GM23248 (cell line): ENCODE measurements at places on chromosomes 11 and 22. TPM values are rescaled to one million over a fixed set of nuclear protein-coding genes. Genes with fewer than 3 reads are reported as not detected.

- no peak for DNase-seq
- H3K27me3 ChIP-seq = peaks cover 12% of the 10 kb centered on the region; the same call in 1 of the 2 replicates
- no peak overlapping the region for H3K27ac ChIP-seq
- H3K4me1 ChIP-seq = no peaks in the 10 kb centered on the region
Measured at GRCh38 chr22:39537975-39538374, 5.4 kb upstream of the RPS19BP1 start.

DNA sequence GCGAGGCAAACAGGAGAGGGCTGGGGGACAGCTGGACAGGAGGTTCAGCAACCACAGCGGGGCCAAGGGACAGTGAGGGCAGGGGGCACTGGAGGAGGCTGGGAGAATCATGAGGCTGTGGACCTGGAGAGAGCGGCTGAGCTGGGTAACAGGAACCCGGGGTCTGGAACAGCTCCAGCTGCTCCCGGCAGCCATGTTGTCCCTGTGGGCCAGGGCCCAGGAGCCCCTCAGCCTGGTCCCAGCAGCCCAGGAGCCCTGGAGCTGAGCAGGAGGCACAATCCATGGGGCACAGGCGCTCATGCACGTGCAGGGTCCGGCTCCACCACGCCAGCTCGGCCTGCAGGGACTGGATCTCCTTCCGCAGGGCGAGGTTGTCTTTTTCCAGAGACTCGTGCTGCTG lies 7.4 kb downstream of the BATF2 start:
- no peaks in the 10 kb centered on the region for H3K36me3 ChIP-seq
- no peak overlapping the region for H3K4me3 ChIP-seq
- no peak for DNase-seq
- H3K27ac ChIP-seq = no peak overlapping the region
- no peaks in the 10 kb centered on the region for H3K27me3 ChIP-seq

DNA sequence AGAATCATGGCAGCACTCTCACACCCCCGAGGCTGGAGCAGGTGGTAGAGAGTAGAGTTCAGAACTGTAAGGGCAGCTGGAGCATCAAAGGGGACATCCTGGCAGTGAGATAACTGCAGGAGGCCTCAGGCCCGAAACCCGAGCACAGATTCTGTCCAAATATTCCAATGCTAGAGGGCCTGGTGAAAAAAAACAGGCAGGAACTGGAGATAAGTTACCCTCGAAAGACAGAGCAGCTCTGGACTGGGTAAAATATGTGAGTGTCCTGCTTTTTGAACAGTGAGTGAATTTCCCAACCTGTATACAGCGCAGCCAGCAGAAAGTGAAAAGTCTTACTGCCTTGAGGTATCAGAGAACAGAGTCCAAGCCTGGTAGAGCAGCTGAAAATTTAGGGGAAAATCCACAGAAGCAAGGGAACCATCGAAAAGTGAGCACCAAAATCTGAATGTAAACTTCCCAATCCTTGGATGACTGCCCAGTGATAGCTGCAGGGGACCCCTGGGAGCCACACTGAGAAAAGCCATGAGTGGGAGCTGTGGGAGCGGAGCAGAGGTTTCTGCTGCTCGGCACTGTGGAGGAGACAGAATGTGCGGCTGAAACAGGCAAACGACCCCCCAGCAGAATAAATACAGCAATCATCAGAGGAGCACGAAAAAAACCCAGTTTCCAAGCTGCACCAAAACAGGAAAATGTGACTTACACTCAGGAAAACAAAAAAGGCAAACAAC lies 50.6 kb downstream of the WNT11 start:
- DNase-seq = no peak
- peaks cover 10% of the 10 kb centered on the region for H3K4me1 ChIP-seq
- H3K36me3 ChIP-seq = no peaks in the 10 kb centered on the region
- no peak overlapping the region for H3K4me3 ChIP-seq
- H3K27ac ChIP-seq = no peak overlapping the region
- H3K27me3 ChIP-seq = no peaks in the 10 kb centered on the region

DNA sequence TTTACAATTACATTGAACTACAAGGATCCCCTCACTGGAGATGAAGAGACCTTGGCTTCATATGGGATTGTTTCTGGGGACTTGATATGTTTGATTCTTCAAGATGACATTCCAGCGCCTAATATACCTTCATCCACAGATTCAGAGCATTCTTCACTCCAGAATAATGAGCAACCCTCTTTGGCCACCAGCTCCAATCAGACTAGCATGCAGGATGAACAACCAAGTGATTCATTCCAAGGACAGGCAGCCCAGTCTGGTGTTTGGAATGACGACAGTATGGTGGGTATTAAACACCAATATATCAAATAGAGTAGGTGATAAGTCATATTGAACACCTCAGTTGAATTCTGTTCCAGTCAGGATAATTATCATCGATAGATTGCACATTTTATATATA lies 4.4 kb downstream of the FBXO7 start:
- no peak overlapping the region for H3K4me3 ChIP-seq
- H3K27ac ChIP-seq = no peak overlapping the region
- DNase-seq = peak; percentile 73
- no peaks in the 10 kb centered on the region for H3K27me3 ChIP-seq

DNA sequence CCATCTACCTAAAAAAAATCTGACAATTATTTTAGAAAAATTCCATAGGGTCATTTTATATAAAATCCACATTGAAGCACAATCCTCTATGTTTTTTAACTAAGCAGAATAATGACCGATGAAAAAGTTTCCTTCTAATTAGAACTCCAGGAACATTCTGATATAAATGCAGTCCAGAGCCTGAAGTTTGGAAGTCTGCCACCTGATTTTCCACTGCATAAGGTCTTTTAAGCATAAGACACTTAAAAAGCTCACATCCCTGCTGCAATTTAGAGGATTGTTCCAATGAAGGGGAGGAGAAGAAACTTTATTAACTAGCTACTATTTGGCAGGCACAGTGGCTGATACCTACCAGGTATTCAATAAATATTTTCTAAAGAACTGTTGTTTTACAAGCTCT lies 570.3 kb upstream of the ANO5 start:
- H3K4me1 ChIP-seq = no peaks in the 10 kb centered on the region
- H3K27ac ChIP-seq = no peak overlapping the region
- no peak overlapping the region for H3K4me3 ChIP-seq
- H3K36me3 ChIP-seq = no peaks in the 10 kb centered on the region
- no peak for DNase-seq

Gene SLN
- total RNA-seq = not detected in 2 replicates

- H3K27ac ChIP-seq = no peak overlapping the region
- H3K4me3 ChIP-seq = no peak overlapping the region
- H3K36me3 ChIP-seq = no peaks in the 10 kb centered on the region
Measured at GRCh38 chr11:116473206-116473769, 299.5 kb downstream of the BUD13 start.

- no peaks in the 10 kb centered on the region for H3K27me3 ChIP-seq
- H3K36me3 ChIP-seq = no peaks in the 10 kb centered on the region
- H3K4me3 ChIP-seq = no peak overlapping the region
- no peaks in the 10 kb centered on the region for H3K4me1 ChIP-seq
- no peak overlapping the region for H3K27ac ChIP-seq
- no peak for DNase-seq
Measured at GRCh38 chr11:133503236-133503635, 29.1 kb downstream of the OPCML start.

GRCh38 chr22:49628391-49629260 lies 199.0 kb downstream of the BRD1 start:
- H3K27ac ChIP-seq = no peak overlapping the region
- H3K4me1 ChIP-seq = no peaks in the 10 kb centered on the region
- DNase-seq = no peak
- no peak overlapping the region for H3K4me3 ChIP-seq
- H3K27me3 ChIP-seq = no peaks in the 10 kb centered on the region
- no peaks in the 10 kb centered on the region for H3K36me3 ChIP-seq

GRCh38 chr11:120425527-120425926 lies 86.0 kb upstream of the GRIK4 start:
- H3K27me3 ChIP-seq = no peaks in the 10 kb centered on the region
- H3K4me3 ChIP-seq = no peak overlapping the region
- peaks cover 34% of the 10 kb centered on the region; the same call in 1 of the 2 replicates for H3K36me3 ChIP-seq
- no peak overlapping the region for H3K27ac ChIP-seq
- DNase-seq = no peak

DNA sequence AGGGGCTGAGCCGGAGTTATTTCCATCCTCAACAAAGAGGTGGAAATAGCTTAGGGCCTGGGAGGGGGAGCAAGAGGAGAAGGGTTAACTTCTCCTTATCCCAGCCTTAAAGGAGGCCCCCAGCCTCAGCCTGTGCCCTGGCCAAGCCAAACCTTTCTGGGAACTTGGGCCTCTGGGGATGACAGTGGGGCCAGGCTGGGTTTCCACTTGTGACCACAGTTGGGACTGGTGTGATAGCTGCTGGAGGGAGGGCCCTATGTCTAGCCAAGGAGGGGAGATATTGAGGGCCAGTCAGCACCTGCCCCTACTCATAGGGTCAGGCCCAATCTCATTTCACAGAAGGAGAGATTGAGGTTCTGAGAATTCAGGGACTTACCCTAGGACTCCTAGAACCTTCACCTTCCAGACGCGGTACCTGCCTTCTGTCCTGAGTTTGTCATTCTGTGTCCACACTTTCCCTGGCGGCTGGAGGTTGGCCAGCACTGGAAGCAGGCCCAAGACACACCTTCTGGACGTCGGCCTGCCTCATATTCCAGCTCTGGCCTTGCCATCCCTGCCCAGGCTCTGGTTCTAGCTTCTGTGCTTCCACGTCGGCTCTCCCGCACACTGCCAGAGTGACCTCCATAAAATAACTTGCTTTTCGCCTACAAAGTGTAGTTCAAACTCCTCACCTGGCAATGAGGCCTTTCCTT lies 3.1 kb downstream of the RELT start:
- H3K27ac ChIP-seq = no peak overlapping the region
- H3K4me3 ChIP-seq = no peak overlapping the region
- H3K4me1 ChIP-seq = 0 out of 2 replicates have a peak, but pooled peaks cover 7% of the 10 kb centered on the region
- no peak for DNase-seq
- H3K36me3 ChIP-seq = no peaks in the 10 kb centered on the region

- DNase-seq = no peak
- H3K4me1 ChIP-seq = no peaks in the 10 kb centered on the region
- no peak overlapping the region for H3K4me3 ChIP-seq
- H3K36me3 ChIP-seq = no peaks in the 10 kb centered on the region
Measured at GRCh38 chr11:85526564-85526963, 100.6 kb downstream of the DLG2 start.

Gene OSBP2
- 1.1 and 2.0 TPM in 2 replicates for total RNA-seq

DNA sequence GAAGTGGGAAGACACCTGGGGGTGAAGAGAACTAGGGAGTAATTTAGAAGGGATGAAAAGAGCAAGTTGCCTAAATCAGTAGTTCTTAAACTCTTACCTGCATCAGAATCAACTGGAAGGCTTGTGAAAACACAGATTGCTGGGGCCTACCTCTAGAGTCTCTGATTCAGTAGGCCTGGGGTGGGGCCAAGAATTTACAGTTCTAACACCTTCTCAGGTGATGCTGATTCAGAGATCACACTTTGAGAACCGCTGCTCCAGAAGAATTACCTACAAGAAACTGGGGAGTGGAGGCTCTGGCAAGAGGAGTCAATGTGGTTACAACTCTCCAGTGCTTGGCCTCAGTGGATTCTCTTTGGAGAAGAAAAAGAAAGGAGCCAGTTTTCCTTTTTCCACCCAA lies 128.7 kb downstream of the C11orf58 start:
- no peak overlapping the region for H3K27ac ChIP-seq
- no peak overlapping the region for H3K4me3 ChIP-seq
- H3K27me3 ChIP-seq = 0 out of 2 replicates have a peak, but pooled peaks cover 5% of the 10 kb centered on the region
- H3K36me3 ChIP-seq = no peaks in the 10 kb centered on the region

DNA sequence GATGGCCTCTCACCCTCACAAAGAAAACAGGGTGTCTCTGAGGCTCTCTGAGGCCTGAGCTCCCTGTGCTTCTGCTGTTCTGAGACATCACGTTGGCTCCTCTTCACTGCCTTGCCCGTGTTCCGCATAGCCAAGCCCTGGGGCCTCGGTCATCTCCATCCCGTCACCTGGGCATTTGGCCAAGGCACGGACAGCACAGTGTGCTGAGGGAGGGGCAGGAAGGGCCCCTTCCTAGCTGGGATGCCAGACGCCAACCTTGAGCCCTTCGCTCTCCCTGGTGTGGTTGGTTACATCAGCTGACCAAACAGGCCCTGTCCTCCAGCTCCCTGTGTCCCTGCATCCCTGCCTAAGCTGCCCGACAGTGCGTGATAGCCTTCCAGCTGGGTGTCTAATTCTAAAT lies 25.9 kb downstream of the MOV10L1 start:
- H3K27ac ChIP-seq = no peak overlapping the region
- no peaks in the 10 kb centered on the region for H3K27me3 ChIP-seq
- H3K4me3 ChIP-seq = no peak overlapping the region
- DNase-seq = no peak

Gene BTBD18
- total RNA-seq = not detected in 2 replicates

Gene GLB1L2
- total RNA-seq = not detected in 2 replicates

DNA sequence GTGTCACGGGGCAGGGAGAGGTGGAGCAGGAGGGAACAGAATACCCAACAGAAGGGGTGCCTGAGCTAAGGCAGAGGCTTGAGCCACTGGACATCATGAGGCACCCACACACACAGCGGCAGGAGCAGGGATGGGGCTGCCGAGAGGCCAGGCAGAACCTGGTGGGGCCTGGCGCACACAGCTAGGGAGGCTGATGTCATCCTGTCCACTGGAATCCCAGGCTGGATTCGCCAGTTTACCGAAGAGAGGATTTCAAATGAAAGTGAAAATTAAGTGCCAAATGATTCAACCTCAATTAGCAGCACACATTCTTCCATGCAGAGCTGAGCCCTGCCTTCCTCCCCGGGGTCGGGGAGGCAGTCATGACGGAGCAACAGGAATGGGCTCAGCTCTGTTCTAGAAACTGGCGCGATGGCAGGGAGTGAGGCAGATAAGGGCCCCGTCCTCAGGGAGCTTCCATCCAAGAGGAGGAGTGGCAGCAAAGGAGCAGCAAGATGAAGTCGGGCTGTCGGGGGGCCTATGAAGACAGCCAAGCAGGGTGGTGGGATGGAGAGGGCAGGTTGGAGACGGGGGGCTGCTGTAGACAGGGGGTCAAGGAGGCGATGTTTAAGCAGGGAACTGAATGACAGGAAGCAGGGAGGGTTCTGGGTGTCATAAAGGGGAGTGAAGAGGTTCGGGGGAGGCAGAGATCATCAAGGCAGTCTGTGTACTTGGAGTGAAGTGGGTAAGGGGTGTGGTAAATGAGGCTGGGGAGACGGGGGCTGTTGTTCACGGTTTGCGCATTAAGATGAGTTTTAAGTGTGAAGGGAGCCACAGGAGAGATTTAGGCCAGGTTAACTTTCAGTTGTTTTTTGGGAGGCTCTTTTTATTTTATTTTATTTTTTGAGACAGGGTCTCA lies 6.4 kb downstream of the RAC2 start:
- no peak overlapping the region for H3K4me3 ChIP-seq
- H3K27me3 ChIP-seq = no peaks in the 10 kb centered on the region
- H3K27ac ChIP-seq = no peak overlapping the region
- peak; percentile 78 for DNase-seq
- H3K4me1 ChIP-seq = peaks cover 14% of the 10 kb centered on the region
- no peaks in the 10 kb centered on the region for H3K36me3 ChIP-seq

Gene SLC25A18
- not detected in 2 replicates for total RNA-seq

- no peaks in the 10 kb centered on the region for H3K36me3 ChIP-seq
- DNase-seq = peak; percentile 55
- H3K4me1 ChIP-seq = 0 out of 2 replicates have a peak, but pooled peaks cover 6% of the 10 kb centered on the region
Measured at GRCh38 chr11:2892215-2892966, 6.8 kb upstream of the CDKN1C start.

GRCh38 chr11:13908535-13908934 lies 54.0 kb upstream of the SPON1 start:
- no peaks in the 10 kb centered on the region for H3K4me1 ChIP-seq
- H3K36me3 ChIP-seq = no peaks in the 10 kb centered on the region
- no peak overlapping the region for H3K27ac ChIP-seq

Gene OR8G1
- total RNA-seq = not detected in 2 replicates

Gene ARVCF
- total RNA-seq = 4.0 and 7.5 TPM in 2 replicates

GRCh38 chr11:122094836-122095235 lies 21.2 kb downstream of the BLID start:
- peak overlapping the region; percentile 93 for H3K27ac ChIP-seq
- peaks cover 97% of the 10 kb centered on the region for H3K36me3 ChIP-seq
- H3K4me1 ChIP-seq = peaks cover 66% of the 10 kb centered on the region
- H3K4me3 ChIP-seq = peak overlapping the region; percentile 99
- no peaks in the 10 kb centered on the region for H3K27me3 ChIP-seq

Gene C11orf16
- total RNA-seq = not detected in 2 replicates
